ENCODE measurements at places on chromosomes 13 and 19.

DNA sequence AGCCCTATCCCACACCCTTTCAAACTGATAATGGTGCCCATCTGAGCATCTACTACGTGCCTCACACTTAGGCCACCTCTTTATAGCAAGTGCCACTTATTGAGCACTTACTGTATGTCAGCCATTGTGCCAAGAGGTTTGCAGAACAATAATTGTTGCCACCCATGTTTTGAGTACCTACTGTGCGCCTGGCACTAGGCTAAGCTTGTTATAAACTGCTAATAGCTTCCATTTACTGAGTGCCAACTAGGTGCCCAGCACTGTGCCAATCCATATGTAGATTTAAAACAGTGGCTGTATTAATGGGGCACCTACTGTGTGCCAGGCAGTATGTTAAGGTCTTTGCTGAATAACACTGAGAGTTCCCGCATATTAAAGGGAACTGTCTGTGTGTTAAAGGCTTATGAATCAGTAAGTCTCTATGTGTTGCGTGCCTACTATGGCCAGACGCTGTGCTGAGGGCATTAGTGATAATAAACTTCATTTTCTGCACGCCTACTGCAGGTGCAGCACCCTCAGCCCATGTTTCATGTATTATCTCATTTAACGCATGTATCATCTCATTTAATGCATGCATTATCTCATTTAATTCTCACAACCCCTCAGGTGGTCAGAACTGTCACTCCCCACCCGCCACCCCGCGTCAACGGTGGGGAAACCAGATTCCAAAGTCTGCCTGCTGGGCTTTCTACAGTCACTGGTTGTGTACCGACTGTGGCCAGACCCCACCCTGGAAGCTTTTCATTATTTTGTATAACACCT lies 105.0 kb downstream of the PTPRS start:
- no peak for DNase-seq

- no peak for DNase-seq
Measured at GRCh38 chr19:9431475-9431874, 3.9 kb downstream of the ZNF266 start.

- DNase-seq: no peak
Measured at GRCh38 chr19:2618611-2619010, 83.9 kb downstream of the GNG7 start.

DNA sequence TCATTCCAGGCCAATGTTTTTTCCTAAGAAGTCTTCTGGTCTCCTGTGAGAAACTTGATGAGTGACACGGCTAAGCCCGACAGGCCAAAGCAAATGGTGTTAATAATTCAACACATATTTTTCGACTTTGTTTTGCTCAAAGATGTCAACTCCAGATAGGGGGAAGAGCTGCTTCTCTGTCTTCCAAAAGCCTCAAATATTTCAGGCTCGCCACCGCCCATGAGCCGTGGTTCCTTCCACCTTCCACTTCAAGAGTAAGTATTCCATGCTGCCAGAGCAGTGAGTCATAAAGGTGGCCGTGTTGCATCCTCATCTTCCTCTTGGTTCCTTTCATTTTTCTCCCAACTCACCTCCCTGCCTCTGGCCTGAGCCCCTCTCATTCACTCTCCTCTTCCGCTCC lies 272.6 kb downstream of the EFNB2 start:
- DNase-seq: no peak

DNA sequence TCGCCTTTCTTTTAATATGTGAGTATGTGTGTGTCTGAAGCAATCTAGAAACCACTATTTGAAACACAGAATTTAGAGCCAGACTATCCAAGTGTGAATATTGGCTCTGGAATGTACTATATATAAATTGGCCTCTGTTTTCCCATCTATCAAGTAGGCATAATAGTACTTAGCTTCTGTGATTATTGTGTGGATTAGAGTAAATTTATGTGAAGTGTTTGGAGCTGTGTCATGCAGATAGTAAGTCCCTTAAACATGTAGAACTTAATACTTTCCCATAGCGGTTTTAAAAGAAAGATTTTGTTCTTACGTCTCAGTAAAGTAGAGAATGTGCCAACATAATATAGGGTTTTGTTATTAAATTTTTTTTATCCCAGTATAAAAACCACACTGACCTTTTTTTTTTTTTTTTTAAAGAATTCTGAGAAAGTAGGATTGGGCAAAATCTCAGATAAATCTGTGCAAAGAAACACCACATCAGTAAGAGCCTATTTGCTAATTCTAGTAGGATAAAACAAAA lies 432.3 kb downstream of the RFC3 start:
- DNase-seq: no peak

DNA sequence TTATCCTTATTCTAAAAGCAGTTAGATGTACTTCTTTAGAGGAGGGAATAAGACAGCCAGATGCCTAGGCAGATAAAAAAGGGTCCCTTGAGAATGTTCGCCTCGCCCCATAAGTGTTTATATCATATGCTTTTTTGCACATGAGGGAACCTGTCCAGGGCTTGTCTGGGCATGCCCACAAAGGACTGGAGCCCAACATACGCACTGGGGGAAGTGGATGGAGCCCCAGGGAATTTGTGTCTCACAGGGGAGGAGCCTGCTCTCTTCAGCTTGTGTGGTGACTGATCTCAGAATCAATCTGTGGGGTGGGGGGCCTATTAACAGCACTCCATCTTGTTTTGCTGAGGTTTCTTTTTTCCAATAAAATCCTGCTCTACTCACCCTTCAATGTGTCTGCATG lies 22.6 kb downstream of the MED4 start:
- DNase-seq: no peak

DNA sequence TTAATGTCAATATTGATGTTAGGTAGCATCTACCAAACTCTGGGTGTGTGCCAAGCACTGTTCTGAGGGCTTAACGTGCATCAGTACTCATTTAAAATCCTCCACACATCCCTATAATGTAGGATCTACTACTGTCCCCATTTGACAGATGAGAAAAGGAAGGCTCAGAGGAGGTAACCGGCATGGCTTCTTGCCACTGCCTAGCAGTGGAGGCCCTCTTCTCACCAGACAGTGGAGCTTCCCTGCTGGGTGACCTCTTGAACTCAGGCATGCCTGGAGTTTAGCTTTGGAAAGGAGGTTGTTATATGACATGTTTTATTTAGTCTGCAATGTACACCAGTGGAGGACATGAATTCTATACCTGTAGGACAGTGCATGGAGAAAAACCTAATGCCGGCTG lies 2.1 kb downstream of the SPATA13 start:
- DNase-seq: no peak

GRCh38 chr19:679418-680286 lies 3.5 kb downstream of the FSTL3 start:
- no peak for DNase-seq

- peak; percentile 51 for DNase-seq
Measured at GRCh38 chr19:29873024-29873800, 61.4 kb downstream of the CCNE1 start.

DNA sequence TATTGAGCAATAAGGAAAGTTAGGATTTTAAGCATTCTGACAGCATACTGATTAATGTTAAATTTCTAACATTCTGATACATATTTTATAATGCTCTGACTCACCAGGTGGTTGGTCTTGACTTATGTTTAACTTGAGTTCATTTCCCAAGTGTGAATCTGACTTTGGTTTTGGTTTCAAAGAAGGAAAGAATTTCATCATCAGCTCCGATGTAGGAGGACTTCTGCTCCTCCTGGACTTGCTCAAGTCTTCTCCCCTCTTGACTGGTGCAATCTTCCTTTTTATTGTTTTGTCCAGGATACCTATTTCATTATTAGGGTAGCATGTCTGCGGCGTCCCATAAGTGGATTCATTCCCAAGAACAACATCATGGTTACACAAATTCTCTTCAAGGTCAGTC lies 141.3 kb downstream of the RNF17 start:
- DNase-seq: no peak
